ENCODE measurements at places on chromosomes 6 and 20.
A peak's percentile ranks its signal among the peaks of the same experiment; 100 is the strongest.

DNA sequence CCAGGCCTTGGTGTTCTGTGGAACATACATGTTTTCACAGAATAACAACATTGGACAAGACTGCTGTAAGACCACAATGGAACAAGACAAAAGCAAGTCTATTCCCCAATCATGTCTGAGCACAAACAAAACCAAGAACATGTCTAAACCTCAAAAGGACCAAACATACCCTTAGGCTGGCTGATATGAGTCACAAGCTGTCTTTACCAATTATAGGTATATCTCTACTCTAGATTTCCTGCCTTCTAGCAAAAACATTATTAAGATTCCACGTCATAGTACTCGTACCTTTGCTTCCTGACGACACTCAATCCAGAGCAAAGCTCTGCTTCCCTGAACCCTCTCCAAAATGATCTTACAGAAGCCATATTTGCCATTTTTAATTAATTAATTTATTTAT, 15.4 kb upstream of the L3MBTL1 start:
- DNase-seq: no peak

- DNase-seq: no peak
Observed at GRCh38 chr6:148413321-148414091, 70.9 kb downstream of the SASH1 start.

GRCh38 chr6:37619641-37620040, 78.0 kb downstream of the MDGA1 start:
- DNase-seq: no peak

GRCh38 chr6:75150685-75151412, 55.0 kb downstream of the COL12A1 start:
- DNase-seq: no peak

DNA sequence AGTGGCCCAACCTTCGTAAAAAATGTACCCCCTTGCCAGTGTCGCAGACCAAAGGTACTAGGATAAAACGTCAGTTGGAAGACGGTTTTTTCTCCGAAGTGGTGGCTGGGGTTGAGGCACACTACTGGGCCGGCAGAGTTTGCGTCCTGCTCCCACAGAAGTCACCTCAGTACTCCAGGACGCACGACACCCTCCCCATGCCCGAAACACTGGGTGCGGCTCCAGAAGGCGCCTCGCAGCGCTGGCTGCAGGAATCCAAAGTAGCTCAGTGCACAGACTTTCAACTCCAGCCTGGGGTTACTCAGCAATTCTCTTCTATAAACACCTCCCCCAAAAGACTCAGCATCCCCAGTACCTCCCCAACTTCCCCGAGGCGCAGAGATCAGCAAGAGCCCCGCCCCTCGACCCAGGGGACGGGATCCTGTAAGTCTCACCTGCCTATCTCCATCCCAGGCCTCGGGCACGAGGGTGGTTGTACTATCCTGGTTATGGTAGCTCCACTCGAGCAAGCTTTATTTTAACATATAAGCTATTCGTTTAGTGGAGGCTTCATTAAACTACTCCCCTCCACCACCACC, 88.2 kb downstream of the ZFP64 start:
- DNase-seq: peak; percentile 89

GRCh38 chr20:8721098-8721497, 347.8 kb upstream of the PLCB4 start:
- DNase-seq: peak; percentile 49

DNA sequence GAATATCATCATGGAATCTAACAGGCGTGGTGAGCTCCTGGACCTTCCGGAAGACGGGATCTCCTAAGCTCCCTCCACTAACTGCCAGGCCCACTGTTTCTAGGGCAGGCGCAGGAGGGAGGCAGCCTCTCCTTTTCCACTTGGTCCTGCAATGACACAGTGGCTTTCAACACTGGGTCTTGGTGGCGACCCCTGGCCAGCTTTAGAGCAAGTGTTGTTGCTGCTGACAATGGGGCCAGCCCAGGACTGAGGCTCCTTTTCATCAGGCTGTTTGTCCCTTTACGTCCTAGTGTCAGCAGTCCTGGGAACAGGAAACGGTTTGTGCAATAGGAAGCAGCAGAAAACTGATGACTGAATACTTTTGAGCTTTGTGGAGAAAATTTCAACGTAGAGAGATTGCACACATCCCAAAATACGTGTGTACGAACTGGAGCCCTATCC, 9.7 kb upstream of the QKI start:
- DNase-seq: no peak

DNA sequence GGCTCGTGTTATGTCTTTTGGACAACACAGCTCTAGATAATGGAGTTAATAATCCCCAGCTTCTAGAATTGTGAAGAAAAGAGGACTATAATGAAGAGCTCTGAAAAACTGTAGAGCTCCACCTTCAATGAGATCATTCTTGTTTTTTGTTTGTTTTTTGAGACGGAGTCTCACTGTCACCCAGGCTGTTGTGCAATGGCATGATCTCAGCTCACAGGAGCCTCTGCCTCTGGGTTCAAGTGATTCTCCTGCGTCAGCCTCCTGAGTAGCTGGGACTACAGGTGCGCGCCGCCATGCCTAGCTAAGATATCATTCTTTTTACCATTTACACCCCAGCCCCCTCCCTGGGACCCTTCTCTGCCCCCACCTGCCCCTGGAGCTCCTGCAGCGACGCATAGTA, 36.6 kb downstream of the ERGIC3 start:
- no peak for DNase-seq

GRCh38 chr20:37526839-37527637, 638 bp downstream of the BLCAP start:
- no peak for DNase-seq

DNA sequence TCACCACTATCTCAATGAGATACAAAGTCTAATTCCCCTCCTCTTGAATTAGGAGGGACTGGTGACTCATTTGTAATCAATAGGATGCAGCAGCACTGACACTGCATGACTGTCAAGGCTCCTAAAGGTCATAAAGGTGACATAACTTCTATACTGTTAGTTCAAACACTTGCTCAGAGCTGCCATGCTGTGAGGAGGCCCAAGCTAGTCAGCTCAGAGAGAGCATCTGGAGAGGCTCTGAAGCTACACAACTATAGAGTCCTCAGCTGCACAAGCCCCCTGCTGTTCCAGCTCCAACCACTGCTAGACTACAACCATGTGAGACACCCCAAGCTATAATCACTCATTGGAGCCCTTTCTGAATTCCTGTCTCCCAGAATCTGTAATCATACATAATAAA, 17.0 kb upstream of the HEY2 start:
- DNase-seq: no peak

- peak; percentile 13 for DNase-seq
Observed at GRCh38 chr6:106334646-106335448, 9.3 kb upstream of the ATG5 start.

DNA sequence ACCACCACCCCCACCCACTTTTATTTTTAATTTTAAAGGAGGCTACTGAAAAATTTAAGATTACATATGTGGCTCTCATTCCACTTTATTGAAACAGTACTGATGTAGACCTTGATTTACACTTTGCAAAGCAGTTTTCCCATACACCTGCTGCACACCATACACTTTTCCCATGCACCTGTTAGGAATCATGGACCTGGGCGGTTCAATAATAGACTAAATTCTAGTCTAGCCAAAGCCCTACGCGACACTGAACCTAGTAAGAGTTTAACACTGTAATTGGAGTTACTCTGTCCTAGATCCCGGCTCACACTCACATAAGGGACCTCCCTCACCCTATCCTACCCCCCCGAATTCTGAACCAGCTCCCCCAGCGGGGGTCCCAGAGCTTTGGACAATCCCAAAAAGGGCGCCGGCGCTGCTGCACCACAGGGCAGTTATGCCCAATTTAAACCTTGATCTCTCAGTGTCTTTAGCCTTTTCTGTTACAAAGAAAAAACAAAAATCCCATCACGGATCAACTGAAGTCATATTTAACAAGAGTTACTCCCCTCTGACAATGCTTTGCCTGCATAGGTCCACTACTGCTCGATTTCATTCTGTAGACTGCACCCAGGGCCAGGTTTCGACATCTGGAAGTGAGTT, 2.4 kb upstream of the GCLC start:
- DNase-seq: no peak

- no peak for DNase-seq
Observed at GRCh38 chr6:162463576-162463975, 264.0 kb downstream of the PRKN start.

DNA sequence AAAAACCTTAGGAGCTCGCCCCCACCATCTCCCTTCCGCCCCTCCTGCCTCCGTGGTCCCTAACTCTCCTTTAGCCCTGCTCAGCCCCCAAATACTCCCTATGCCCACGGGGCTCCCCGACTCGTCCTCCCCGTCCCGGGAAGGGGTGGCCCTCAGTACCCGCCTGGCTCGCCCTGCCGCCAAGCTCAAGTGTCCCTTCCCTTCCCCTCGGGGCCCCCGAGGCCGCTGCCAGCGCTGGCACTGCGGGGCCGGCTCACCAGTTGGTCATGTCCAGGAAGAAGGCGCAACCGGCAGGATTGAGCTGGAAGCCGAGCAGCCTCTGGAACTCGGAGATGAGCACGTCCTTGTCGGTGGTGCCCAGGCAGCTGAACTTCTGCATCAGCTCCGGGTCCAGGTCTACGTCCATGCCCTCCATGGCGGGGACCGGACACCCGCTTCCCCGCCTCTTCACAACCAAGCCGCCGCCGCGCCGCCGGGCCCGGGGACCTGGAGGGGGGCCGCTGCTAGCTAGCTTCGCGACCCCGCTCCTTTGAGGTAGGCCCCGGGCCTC, 303 bp downstream of the ILRUN start:
- DNase-seq: no peak

- DNase-seq: no peak
Observed at GRCh38 chr6:50925981-50926380, 107.3 kb downstream of the TFAP2B start.

GRCh38 chr20:214383-214782, 12.7 kb upstream of the DEFB129 start:
- DNase-seq: no peak

DNA sequence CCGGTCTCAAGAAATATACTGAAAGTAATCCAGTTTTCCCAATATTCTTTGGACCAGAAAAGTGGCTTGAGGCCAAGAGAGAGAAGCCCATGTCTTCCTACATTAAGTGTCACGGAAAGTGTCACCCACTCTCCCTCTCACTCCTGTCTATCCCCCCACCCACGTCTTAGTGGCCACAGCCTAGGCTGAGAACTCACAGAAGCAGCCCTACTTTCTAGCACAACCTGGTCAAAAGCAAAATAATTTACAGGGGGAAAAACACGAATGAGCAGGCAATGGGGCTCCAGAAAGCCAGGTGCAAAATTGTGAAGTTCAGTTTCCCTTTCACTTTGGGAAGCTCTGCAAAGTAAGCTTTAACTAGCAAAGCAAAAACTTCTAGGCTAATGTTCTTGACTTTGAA, 118.0 kb downstream of the OPRM1 start:
- no peak for DNase-seq

All from KG1 (cell line).